ENCODE measurements at places on chromosomes 3 and 15.
A peak's percentile ranks its signal among the peaks of the same experiment; 100 is the strongest.

DNA sequence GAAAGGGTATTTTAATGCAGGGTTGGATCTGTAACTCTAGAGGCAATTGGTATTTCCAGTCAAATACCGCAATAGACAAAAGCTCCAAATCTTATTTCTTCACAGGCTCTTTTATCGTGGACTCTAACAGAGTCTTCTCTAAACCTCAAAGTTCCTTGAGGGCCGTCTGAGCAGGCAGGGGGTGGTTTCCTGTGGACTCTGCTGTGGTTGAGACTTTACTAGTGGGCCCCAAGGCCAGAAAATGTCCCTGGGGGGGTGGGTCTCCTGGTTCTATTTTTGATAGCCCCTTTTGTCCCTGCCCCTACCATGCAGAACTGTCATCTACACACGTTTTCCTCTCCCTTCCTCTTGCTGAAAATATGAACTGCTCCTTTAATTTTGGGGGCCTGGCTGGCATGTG, 80.1 kb downstream of the ASB7 start:
- no peak for DNase-seq

GRCh38 chr3:195906865-195907683, 1.3 kb downstream of the TNK2 start:
- no peak for DNase-seq

DNA sequence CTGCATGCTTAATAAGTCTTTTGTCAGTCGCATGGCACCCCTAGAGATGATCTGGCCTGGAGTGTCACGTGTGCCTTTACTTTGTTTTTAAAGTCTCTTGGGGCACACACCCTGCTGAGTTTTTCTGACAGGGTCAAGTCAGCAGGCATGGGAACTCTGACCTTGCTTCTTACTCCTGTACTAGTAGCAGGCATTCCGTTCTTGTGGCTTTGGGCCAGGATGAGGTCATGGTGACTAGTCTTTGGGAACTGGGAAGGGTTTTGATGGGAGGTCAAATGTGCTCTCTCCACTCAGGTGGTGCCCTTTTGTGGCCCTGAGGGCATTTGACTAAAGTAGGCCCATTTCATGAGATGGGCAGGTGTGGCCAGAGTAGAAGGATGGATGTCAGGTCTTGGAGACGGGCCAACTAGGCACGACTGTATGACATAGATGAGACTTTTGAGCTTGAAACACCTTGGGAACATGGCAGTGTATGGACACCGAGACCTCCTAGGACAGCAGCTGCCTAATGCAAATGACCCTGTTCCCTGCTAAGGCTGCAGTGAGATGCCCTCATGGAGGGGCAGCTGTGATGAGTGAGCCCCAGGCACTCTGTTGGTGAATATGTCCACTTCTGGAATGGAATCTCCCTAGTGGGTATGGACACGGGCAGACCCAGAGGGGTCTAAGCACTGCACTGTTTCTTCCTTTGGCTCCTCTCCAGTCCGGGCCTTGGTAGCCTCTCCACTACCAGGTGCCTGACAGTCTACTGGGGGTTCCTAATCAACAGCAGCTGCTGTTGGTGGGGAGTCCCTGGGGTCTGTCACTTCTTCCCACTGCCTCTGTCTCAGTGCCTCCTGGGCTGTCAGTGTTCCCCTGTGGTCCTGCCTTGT, 16.4 kb downstream of the SRPRB start:
- DNase-seq = no peak

DNA sequence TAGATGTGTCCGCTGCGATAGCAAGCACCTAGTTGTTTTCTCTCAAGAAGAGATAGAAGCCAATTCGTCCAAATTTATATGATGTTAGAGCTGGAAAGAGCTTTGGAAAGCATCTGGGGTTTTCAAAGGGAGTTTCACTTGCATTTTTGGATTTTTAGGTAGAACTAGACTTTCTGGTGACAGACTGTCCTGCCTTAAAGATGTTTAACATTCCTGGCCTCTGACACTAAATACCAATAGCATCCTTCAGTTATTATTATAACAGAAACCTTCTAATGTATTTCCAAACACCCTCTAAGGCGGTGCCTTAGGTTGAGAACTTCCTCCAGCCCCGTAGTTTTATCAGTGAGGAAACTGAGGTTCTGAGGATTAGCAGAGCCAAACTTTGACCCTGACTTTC, 305.3 kb downstream of the SATB1 start:
- DNase-seq = no peak

GRCh38 chr3:120907659-120908029, 361 bp upstream of the STXBP5L start:
- peak; percentile 99 for DNase-seq

DNA sequence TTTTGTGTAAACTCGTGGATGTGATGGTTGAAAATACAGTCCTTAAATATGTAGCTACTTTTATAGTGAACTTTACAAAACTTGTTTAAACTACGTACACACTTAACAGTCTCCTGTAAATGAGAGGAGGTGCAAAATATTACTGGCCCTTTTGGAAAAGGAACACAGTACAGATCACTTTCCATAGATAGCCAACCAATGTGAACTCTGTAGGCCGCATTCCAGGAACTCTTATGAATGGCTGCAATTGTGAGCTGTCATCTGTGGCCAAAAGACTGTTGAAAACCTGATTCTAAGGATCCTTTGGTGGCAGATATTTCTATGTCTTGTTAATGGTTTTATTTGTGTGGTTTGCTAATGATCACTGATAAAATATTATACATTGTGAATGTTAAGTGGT, 6.2 kb downstream of the TSC22D2 start:
- no peak for DNase-seq

- DNase-seq = no peak
These were observed 69.4 kb upstream of the LIPC start for GRCh38 chr15:58362262-58362922.

- DNase-seq = no peak
These were observed 90.0 kb downstream of the ST6GAL1 start for GRCh38 chr3:187020376-187020775.

GRCh38 chr3:61805510-61806080, 244.2 kb downstream of the PTPRG start:
- DNase-seq = no peak

DNA sequence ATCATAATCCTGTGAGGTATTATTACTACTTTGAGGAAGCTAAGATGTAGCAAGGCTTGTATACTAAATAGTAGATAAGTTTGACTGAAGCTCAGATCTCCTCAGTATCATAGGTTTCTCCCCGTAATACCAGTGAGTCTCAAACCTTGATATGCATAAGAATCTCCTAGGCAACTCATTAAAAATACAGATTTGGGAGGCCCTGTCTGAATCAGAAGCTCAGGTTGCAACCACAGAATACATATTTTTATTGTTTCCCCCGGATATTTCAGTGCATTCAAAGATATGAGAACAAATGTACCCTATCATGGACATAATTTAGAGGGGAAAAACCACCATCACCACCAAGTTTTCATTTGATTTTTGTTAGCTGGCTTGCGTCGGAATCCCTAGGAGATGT, 242.1 kb upstream of the C2CD4B start:
- no peak for DNase-seq

DNA sequence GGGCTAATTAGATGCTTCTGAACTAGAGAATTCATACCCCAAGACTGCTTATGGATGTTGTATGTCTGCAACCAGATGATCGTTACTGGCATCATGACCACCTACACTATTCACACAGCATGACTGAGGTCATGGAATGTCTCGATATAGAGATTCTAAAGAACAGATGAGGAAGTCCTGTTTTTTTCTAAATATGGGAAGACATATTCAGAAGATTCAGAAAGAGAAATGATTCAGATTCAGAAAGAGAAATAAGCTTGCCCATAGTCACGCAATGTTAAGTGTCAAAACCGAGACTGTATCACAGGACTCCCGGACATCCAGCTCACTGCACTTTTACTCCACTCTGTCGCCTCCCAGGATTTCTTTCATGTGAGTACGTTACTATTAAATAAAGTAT, 136.2 kb downstream of the TPRG1 start:
- DNase-seq = no peak

- no peak for DNase-seq
These were observed 3.2 kb upstream of the AGBL1 start for GRCh38 chr15:86076468-86076867.

DNA sequence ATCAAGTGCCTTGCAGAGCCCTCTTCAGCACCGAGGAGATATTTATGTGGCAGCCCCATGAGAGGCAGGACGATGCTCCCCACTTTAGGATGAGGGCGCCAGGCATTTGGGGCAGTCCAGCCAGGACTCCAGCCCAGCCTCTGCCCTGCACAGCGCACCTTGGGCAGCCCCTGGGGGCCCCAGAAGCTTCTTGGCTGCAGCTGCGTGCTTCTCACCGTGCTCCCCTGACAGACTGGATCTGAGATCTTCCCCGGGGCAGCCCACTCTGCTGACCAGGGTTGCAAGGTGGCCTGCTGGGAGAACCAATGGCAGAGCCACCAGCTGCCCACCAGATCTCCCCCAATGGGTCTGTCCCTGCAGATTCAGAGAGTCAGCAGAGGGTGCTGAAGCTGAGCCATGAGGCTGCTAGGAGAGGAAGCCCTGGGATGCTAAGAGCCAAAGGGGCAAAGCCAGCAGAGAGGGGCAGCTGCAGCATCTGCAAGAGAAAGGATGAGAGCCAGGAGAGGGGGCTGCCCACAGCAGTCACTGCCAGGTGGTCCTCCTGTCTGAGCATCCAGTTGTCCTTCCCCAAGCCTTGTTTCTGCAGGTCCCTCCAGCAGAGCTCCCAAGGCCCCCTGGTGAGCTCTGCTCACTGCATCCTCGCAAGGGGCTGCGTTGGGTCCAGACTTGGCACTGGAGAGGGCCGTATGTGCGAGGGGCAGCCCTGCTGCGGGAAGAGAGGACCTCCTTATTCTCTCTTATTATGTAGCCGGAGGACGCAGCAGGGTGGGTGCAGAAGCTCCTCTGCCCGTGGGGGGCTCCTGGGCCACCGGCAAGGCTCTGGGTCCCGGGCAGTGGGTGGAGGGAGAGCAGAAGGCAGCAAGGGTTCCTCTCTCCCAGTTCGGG, 14.7 kb upstream of the KLF13 start:
- DNase-seq = no peak

DNA sequence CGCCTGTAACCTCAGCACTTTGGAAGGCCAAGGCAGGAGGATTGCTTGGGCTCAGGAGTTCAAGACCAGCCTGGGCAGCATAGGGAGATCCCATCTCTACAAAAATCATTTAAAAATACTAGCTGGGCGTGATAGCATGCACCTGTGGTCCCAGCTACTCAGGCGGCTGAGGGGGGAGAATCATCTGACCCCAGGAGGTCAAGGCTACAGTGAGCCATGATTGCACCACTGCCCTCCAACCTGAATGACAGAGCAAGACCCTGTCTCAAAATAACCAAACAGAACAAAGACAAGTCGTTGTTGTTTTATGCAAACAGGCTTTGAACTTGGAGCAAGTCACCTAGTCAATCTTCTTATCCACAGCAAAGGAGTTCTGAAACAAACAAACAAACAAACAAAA, 82.0 kb upstream of the AKAP13 start:
- DNase-seq = no peak

- peak; percentile 98 for DNase-seq
These were observed 293.3 kb downstream of the MEX3B start for GRCh38 chr15:81752546-81752942.

GRCh38 chr15:84810073-84810840, 6.9 kb upstream of the ALPK3 start:
- DNase-seq = no peak

- no peak for DNase-seq
These were observed 41.5 kb upstream of the RBMS3 start for GRCh38 chr3:29239376-29239775.

DNA sequence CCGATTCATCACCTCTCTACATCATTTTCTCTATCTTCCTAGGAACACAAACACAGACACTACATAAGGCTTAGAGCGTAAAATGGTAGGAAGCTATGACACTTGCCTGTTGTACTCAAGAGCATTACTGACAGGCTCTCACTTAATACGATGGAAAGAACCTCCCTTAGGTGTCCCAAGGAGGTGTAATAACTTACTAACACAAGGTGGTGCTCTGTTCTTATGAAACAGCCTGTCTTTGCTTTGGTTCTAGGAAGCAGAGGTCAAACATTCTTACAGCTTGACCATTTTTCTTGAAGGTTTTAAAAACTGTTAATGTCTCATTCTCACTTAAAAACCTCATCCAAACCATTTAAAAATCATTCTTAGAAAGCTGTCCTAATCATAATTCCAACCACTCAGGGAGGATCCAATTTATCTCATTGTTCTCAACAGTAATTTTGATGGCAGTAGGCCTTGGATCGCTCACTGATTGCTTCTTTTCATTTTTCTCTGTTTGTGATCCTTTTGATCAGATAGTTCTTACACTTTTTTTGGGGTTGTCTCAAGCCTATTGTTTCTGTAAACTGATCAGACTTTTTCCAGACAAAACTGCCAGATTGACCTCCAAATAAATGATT, 317.8 kb upstream of the AGTR1 start:
- DNase-seq = no peak

DNA sequence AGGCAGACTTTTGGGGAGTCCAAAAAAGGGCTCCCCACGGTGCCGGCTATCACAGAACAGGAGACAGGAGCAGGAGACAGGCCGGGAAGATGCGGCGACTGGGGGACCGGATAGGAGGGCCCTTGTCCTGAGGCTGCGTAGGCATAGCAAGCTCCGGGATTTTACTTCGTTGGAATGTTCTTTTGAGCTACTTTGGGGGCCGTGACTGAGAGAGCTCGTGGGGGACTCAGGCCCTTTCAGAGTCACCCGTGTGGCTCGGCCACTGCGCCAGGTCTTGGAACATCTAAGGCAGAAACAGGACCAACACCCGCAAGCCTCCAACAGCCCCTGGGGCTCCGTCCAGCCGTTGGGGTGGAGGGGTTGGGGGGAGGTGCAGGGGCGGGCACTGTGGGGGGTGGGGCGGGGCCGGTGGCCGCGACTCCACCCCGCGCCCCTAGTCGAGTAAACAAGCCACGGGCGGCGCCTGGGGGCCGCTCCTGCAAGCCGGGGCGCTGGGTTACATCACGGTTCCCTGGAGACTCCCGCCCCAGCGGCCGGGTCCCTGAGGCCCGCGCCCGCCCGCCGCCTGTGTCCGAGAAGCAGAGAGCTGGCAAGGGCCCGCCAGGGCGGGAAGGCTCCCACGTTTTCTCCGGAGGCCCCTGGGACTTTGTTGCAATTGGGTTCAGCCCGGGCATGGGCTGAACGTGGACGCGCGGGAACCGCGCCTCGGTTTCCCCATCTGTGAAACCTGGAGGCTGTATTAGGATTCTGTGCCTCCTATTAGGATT, 23.3 kb upstream of the C15orf39 start:
- DNase-seq = no peak

DNA sequence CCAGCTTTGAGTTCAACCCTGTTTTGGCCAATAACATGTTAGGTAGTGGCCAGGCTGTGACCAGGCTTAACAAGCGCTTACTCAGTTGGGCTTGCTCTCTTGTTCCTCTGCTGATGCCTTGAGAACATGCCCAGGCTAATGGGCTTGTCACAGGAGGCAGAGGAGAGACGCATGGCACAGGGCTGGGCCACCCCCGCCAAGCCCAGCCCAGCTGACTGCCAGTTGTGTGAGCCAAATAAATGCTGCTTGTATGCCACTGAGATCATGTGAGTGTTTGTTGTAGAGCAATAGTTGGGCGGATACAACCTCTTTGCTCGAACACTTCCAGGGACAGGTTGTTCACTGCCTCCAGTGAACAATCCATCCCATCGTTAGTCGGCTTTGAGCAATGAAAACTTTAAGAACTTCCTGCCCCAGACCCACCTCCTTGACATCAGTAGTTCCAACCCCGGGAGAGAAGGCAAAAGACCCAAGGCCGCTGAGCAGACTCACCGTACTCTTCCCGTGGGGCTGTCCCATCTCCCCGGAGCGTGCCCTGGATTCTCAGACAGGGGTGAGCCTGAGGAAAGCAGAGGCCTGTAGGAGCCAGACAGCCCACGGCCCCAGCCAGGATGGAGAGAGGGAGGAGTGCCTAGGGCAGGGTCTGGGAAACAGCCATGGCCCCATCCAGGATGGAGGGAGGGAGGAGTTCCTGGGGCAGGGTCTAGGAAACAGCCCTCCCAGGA, 4.1 kb downstream of the PLA2G4F start:
- no peak for DNase-seq

- DNase-seq = no peak
These were observed 231.8 kb upstream of the TBL1XR1 start for GRCh38 chr3:177429079-177429478.
